ENCODE measurements at places on chromosomes 2 and 18.
A peak's percentile ranks its signal among the peaks of the same experiment; 100 is the strongest.

GRCh38 chr18:42514512-42514911 lies 559.5 kb downstream of the PIK3C3 start:
- DNase-seq = no peak

GRCh38 chr2:230869914-230870543 lies 5.3 kb downstream of the ITM2C start:
- DNase-seq = no peak

- no peak for DNase-seq
Observed at GRCh38 chr2:102453501-102453900, 19.5 kb upstream of the SLC9A4 start.

DNA sequence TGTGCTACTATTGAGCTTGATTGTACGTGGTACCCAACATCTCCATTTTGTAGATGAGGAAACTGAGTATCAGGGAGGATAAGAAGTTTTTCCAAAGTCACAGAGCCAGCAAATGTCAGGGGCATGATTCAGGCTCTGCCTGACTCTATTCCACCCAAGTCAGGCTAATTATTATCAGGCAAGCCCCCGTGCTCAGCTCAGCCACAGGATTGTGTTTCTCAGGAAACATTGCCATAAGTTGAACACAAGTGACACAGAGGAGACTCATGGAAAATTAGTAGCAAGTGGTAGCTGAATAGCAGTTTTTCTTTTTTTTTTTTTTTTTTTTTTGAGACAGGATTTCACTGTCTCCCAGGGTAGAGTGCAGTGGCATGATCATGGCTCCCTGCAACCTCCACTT lies 260.5 kb downstream of the C1D start:
- DNase-seq = no peak

DNA sequence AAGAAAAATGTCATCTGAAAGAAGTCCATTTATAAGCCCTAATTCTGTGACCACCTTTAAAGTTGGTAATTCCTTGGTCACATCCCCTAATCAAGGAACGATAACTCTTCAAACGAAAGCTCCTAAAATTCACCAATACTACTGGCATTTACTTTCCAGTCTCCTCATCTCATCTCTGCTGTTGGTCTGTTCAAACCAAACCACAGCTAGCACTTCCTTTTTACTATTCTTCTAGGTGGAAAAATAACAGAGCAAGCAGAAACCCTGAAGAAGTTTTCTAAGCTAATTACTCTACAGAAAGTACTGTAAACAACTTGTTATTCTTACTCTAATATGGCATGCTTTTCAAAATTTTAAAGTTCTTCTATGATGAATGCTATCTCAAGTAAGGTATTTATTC lies 21.6 kb downstream of the TIA1 start:
- DNase-seq = no peak

- DNase-seq = no peak
Observed at GRCh38 chr2:209147981-209148380, 275.9 kb upstream of the MAP2 start.

GRCh38 chr18:31554776-31555175 lies 36.9 kb upstream of the TTR start:
- no peak for DNase-seq

DNA sequence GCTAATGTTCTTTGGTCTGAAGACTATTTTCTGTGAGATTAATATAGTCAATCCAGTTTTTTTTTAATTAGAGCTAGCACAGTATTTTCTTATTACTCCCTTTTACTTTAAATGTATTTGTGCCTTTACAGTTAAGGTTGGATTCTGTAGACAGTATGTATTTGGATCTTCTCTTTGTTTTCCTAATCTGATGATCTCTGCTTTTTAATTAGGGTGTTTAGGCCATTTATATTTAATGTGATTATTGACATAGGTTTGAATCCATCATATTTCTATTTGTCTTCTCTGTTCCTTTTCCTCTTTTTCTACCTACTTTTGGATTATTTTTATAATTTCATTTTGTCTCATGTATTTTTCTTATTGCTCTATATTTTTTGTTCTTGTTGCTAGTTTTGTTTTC lies 437.7 kb downstream of the CPS1 start:
- no peak for DNase-seq

DNA sequence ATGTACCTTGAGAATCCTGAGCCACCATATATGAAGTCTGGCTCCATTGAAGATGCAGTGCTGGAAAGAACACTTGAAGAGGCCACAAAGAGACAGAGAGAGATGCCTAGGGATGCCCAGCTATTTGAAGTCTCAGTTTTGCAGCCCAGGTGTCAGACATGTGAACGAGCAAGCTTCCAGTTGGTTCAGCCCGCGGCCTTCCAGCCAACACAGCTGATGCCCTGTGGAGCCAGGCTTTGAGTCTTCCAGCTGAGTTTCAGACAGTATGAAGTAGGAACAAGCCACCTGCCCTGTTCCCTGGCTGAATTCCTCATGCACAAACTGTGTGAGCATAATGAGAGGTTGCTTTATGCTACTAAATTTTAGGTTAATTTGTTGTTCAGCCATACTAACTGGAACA lies 108.8 kb downstream of the SPHKAP start:
- no peak for DNase-seq

DNA sequence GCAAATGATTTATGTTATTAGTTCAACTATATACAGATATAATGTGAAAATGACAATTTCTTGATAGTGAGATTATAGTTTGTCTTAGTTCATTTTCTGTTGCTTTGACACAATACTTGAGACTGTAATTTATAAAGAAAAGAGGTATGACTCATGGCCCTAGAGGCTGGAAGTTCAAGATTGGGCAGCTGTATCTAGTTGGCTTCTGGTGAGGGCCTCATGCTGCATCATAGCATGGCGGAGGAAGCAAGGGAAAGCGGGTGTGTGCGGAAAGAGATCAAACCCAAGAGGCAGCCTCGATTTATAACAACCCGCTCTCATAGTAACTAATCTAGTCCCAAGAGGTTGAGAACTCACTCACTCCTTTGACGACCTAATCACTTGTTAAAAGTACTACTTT lies 11.4 kb downstream of the PLEKHA3 start:
- DNase-seq = no peak

- DNase-seq = no peak
Observed at GRCh38 chr18:3148930-3149535, 70.7 kb downstream of the MYOM1 start.

- no peak for DNase-seq
Observed at GRCh38 chr18:26503382-26503781, 45.0 kb downstream of the KCTD1 start.

GRCh38 chr2:111219285-111219684 lies 98.6 kb downstream of the BCL2L11 start:
- no peak for DNase-seq

GRCh38 chr2:227260041-227260440 lies 65.0 kb upstream of the MFF start:
- no peak for DNase-seq

GRCh38 chr2:216345846-216346245 lies 26.4 kb downstream of the MARCHF4 start:
- no peak for DNase-seq

DNA sequence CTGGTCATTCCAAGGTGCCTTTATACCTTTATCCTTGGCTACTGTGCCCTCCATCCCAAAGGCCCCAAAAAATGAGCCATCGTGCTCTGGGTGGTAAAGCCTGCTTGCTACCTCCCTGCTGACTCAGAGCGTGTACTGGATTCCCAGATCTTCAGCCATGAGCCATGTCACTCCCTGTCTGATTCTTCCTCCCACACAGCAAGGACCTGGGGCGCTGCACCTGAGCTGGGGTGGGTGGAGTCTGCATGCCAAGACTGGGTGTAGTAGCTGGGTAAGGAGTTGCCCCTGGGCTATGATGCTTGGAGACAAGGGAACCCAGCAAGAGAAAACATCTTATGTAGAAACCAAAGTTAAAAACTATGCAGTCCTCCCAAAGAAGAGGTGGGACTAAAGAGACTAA lies 37.2 kb upstream of the APCDD1 start:
- DNase-seq = peak; percentile 13

- DNase-seq = no peak
Observed at GRCh38 chr2:196334710-196335109, 163.3 kb upstream of the STK17B start.

- no peak for DNase-seq
Observed at GRCh38 chr2:159381574-159381973, 95.1 kb upstream of the WDSUB1 start.

- DNase-seq = no peak
Observed at GRCh38 chr2:233185963-233186362, 65.5 kb upstream of the ATG16L1 start.

- no peak for DNase-seq
Observed at GRCh38 chr2:54161660-54162424, 46.4 kb downstream of the ACYP2 start.

DNA sequence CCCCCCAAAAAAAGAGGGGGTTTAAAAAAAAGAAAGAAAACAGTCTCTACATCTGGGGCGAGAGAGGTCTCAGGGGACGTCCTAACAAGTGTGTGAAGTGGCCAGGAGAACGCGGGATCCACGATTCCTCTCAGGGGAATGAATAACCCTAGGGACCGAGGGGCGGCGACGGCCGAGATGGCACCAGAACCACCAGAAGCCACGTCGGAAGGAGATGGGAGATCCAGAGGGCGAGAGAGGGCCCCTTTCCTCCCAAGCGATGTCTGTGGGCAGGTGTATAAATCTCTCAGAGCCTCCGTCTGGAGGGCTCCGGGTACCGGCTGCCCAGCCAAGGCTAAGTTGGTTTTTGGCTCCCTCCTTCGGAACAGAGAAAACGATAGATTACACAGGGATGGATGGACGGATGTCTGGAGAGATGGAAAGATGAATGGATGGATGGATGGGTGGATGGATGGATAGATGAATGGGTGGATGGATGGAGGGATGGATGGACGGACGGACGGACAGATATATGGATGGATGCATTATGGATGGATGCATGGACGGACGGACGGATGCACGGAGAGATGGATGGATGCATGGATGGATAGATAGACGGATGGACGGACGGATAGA lies 1.7 kb downstream of the EPHA4 start:
- peak; percentile 64 for DNase-seq

- DNase-seq = no peak
Observed at GRCh38 chr18:36420826-36421225, 123.3 kb downstream of the FHOD3 start.

- no peak for DNase-seq
Observed at GRCh38 chr2:172769879-172770278, 34.2 kb downstream of the RAPGEF4 start.

- peak; percentile 77 for DNase-seq
Observed at GRCh38 chr2:162840598-162841246, 2.2 kb upstream of the KCNH7 start.

DNA sequence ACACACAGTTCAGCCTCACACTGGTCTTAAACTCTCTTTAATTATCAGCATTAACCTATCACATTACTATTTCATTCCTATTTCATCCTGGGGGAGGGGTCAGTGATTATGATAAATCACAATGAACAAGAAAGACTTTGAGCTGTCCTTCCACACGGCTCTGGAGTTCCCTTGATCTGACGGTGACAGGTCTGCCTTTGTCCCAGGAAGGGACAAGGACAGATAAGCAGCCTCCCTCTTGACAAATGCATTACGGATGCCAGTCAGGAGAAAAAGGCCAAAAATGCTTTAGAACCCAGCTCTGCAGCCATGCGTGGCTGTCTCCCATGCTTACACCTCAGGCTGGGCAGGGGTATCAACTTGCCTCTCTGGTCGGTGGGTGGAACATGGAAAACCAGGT lies 281.7 kb downstream of the BCL11A start:
- no peak for DNase-seq

- no peak for DNase-seq
Observed at GRCh38 chr2:29236074-29236473, 120.9 kb downstream of the CLIP4 start.

- DNase-seq = no peak
Observed at GRCh38 chr2:55567298-55567697, 47.8 kb downstream of the CFAP36 start.

DNA sequence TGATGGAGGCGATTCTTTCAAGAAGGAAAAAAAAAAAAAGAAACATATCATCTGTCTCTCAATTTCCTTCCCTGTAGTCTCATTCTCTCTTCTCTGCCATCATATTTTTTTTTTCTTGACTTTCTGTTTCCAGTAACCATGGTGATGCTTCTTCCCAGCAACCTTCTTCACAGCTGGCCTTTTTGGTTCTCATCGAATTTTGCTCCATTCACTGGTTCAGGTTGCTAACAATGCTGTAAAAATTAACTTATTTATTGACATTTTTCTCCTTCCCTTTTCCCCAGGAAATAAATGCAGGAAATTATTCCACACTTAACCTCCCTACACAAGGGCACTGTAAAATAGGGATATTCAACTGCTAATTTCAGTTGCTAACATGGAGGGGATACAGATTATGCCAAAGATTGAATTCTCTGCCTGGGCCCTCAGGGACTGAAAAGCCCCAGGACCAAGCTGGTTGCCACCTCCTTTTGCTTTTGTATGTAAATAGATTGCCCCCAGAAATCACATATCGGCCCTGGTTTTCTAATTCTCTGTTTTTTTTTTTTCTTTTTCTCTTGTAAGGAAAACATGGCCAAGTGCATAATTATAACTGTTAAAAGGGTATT lies 154.7 kb downstream of the MAP2 start:
- DNase-seq = no peak

GRCh38 chr2:91974401-91975129 lies 2896.7 kb upstream of the TEKT4 start:
- DNase-seq = no peak

DNA sequence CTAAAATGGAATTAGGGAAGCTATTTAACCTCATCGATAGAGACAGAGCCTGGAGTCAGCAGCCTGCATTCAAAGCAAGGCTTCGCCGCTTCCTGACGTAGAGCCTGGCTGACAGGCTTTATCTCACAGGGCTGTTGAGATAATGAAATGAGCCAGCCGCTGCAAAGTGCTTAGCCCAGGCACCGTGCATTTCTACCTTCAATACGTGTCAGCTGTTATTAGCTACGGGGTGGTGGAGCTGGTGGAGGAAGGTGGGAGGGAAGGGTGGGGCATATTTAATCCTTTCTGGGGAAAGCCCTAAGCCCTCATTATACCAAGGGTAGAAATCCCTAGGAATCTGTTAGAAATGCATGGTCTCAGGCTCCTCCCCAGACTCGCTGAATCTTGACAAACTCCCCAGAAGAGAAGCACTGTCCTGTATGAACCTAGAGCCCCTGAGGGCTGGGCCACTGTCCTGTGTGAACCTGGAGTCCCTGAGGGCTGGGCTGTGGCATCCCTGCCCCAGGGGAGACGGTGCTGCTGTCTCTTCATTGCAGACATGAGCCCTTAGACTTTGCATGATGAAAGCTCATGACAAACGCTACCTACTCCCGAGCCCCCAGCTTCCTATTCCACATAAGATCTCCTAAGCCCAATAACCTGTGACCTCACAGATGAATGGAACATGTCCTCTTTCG lies 72.4 kb downstream of the ALPK2 start:
- DNase-seq = no peak

GRCh38 chr2:61379521-61379920 lies 91.4 kb downstream of the USP34 start:
- no peak for DNase-seq

DNA sequence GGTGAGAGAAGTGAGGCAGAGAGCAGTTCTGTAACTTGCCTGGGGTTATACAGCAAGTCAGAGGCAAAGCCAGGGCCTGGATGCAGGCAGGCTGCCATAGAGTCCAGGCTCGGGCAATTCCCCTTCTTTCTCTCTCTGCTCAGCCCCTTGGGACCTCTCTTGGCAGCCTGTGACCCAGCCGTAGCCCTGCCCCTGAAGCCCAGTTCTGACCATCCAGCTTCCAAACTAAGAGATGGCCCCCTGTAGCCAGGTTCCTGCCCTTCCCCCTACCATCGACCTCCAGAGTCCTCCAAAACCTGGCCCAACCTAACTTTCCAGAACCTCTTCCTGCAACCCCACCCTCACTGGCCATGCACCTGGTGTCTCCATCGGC lies 201.2 kb downstream of the CTIF start:
- no peak for DNase-seq

GRCh38 chr18:43049021-43049420 lies 66.5 kb downstream of the RIT2 start:
- no peak for DNase-seq

- no peak for DNase-seq
Observed at GRCh38 chr18:47777626-47778025, 152.8 kb downstream of the SMAD2 start.
